Heart left ventricle (tissue), 16 donors: ENCODE measurements at places on chromosomes 16 and 17. TPM values are rescaled to one million over a fixed set of nuclear protein-coding genes. Genes with fewer than 3 reads are reported as not detected.

Gene CHAD
- total RNA-seq, result not detected

Gene MYH8
- total RNA-seq, result not detected

GRCh38 chr17:44903012-44903685, 3.9 kb upstream of the EFTUD2 start:
- H3K36me3 ChIP-seq, result no peaks in the 10 kb centered on the region
- H3K27ac ChIP-seq, result no peak overlapping the region
- no peak for DNase-seq
- H3K4me1 ChIP-seq, result peaks cover 11% of the 10 kb centered on the region
- H3K4me3 ChIP-seq, result no peak overlapping the region
- no peaks in the 10 kb centered on the region for H3K27me3 ChIP-seq

- H3K27me3 ChIP-seq, result no peaks in the 10 kb centered on the region
- no peaks in the 10 kb centered on the region for H3K4me1 ChIP-seq
- no peak overlapping the region for H3K27ac ChIP-seq
- H3K4me3 ChIP-seq, result no peak overlapping the region
- no peaks in the 10 kb centered on the region for H3K36me3 ChIP-seq
- no peak for DNase-seq
Observed at GRCh38 chr17:80574496-80574895, 29.9 kb downstream of the RPTOR start.

- H3K4me1 ChIP-seq, result peaks cover 15% of the 10 kb centered on the region
- H3K27ac ChIP-seq, result no peak overlapping the region
- H3K4me3 ChIP-seq, result peak overlapping the region; percentile 52
- H3K27me3 ChIP-seq, result no peaks in the 10 kb centered on the region
- DNase-seq, result peak; percentile 65
Observed at GRCh38 chr17:73645050-73645871, 1.0 kb upstream of the SDK2 start.

GRCh38 chr16:7887316-7887715, 554.7 kb downstream of the RBFOX1 start:
- H3K36me3 ChIP-seq, result no peaks in the 10 kb centered on the region
- H3K27ac ChIP-seq, result no peak overlapping the region
- H3K4me1 ChIP-seq, result no peaks in the 10 kb centered on the region

DNA sequence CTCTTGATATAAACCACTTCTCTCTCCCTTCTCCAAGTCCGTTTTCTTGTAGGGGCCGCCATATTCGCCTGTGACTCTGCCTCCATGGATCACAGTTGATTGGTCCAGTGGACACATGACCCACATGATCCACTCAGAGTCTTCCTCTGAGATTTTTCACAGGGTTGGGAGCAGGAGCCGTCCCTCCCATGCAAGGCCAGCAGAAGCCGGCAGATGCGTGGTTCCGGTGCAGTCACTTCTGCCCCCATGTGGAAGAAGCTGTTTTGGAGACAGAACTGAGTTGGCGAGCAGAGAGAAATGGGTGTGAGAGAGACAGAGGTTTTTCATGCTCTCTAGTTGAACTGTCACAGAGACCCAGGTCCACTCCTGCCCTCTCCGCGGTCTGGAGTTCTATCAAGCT, 83.3 kb downstream of the C16orf95 start:
- H3K27ac ChIP-seq, result no peak overlapping the region
- DNase-seq, result no peak
- no peaks in the 10 kb centered on the region for H3K4me1 ChIP-seq

- no peaks in the 10 kb centered on the region for H3K27me3 ChIP-seq
- no peak overlapping the region for H3K27ac ChIP-seq
- no peak for DNase-seq
- H3K4me3 ChIP-seq, result no peak overlapping the region
- peaks cover 13% of the 10 kb centered on the region for H3K4me1 ChIP-seq
Observed at GRCh38 chr17:81092518-81093095, 57.7 kb downstream of the BAIAP2 start.

DNA sequence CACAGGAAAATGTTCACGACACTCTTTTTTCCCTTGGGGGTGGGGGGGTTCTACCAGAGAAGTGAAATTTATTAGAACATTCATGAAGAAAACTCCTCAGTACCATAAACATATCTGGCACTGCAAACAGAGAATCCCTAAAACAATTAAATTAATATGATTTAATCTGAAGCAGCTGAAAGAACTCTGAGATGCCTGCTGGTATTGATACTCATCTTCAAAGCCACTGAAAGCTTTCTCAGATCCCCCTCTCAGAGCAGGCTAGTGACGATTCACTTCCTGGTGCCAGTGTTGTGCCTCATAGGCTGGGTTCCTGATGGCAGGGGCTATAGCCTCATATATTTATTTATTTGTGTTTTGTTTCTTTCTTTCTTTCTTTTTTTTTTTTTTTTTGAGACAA, 52.7 kb downstream of the MYH10 start:
- H3K4me1 ChIP-seq, result peaks cover 5% of the 10 kb centered on the region
- no peaks in the 10 kb centered on the region for H3K27me3 ChIP-seq
- no peak overlapping the region for H3K4me3 ChIP-seq

DNA sequence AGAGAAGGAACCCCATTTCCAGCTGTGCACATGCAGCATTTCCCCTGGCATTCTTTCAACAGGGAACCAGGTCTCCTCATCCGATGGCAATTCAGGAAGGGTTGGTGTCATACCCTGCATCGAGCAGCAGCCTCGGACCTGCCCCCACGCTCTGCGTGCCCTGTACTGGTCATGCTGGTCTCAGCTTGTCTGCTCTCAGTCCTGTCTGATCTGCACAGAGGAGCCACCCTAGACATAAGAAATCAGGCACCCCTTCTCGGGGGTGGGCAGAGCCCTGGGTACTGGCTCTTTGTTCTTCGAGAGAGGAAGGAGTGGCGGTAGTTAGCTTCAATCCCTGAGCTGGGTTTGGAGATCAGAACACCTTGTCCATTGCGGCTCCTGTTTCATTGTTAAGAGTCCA, 162.0 kb upstream of the RPH3AL start:
- DNase-seq, result no peak
- no peak overlapping the region for H3K4me3 ChIP-seq
- H3K4me1 ChIP-seq, result peaks cover 6% of the 10 kb centered on the region
- no peaks in the 10 kb centered on the region for H3K27me3 ChIP-seq
- no peaks in the 10 kb centered on the region for H3K36me3 ChIP-seq
- H3K27ac ChIP-seq, result no peak overlapping the region

GRCh38 chr16:19295393-19295792, 9.9 kb downstream of the CLEC19A start:
- no peak for DNase-seq
- no peaks in the 10 kb centered on the region for H3K4me1 ChIP-seq
- H3K27me3 ChIP-seq, result peaks cover 5% of the 10 kb centered on the region
- no peak overlapping the region for H3K27ac ChIP-seq
- H3K36me3 ChIP-seq, result no peaks in the 10 kb centered on the region

GRCh38 chr17:55818451-55819375, 67.9 kb downstream of the PCTP start:
- no peaks in the 10 kb centered on the region for H3K27me3 ChIP-seq
- H3K4me1 ChIP-seq, result no peaks in the 10 kb centered on the region
- H3K27ac ChIP-seq, result no peak overlapping the region
- no peaks in the 10 kb centered on the region for H3K36me3 ChIP-seq

GRCh38 chr17:60039114-60039846, 39.4 kb downstream of the HEATR6 start:
- no peak overlapping the region for H3K4me3 ChIP-seq
- H3K4me1 ChIP-seq, result peaks cover 2% of the 10 kb centered on the region
- no peak for DNase-seq

- H3K27me3 ChIP-seq, result no peaks in the 10 kb centered on the region
- no peaks in the 10 kb centered on the region for H3K4me1 ChIP-seq
- no peak for DNase-seq
- H3K4me3 ChIP-seq, result no peak overlapping the region
Observed at GRCh38 chr17:62801553-62802114, 6.5 kb downstream of the MARCHF10 start.

DNA sequence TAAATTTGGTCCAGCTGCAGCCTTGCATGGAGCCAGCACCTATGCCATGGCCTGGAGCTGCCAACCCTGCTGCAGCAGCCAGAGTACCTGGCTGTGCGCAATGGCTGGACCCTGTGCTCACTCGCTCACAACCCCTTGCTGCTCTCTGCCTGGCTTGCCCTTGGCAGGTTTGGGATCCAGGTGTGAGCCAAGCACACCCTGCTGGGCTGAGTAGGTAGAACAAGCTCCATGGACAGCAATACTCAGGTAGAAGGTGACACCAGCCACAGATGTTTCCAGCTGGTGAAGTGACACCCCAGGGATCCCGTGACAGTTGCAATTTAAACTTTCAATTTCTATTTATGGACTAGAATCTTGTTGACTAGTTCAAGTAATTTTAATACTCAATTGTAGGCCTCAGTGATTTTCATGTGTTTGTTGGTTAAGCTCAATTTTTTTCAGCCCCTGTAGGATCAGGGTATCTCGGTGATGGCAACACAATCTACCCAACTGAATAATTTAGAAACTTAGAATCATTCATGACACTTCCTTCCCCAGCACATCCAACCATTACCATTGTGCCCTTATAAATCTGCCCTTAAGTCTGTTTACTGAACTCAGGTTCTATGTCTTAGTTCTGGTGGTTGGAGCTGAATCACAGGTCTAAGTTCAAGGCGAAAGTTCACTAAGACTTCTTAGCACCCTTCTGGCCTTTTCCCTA, 480.0 kb downstream of the PMP22 start:
- no peaks in the 10 kb centered on the region for H3K36me3 ChIP-seq
- H3K4me1 ChIP-seq, result no peaks in the 10 kb centered on the region
- H3K27me3 ChIP-seq, result no peaks in the 10 kb centered on the region
- H3K4me3 ChIP-seq, result no peak overlapping the region

DNA sequence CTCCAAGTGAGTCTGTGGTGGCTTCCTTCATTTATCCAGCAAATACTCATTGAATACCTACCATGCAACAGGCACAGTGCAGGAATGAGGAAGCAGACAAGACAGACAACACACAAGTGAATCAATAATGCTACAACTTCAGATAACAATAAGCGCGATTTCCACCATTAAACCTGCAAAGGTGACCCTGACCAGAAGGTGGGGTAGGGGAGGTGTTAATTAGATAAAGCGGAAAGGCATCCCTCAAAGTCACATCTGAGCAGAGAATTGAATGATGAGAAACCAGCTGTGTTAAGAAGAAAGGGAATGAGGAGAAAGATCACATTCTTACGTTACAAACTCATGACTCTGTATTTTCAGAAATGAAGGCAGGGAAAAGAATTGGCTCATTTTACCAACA, 26.3 kb downstream of the ZZEF1 start:
- H3K36me3 ChIP-seq, result peaks cover 72% of the 10 kb centered on the region
- no peak overlapping the region for H3K4me3 ChIP-seq
- DNase-seq, result no peak
- H3K4me1 ChIP-seq, result no peaks in the 10 kb centered on the region
- H3K27ac ChIP-seq, result no peak overlapping the region

GRCh38 chr17:74408262-74408661, 23.6 kb upstream of the GPRC5C start:
- no peaks in the 10 kb centered on the region for H3K36me3 ChIP-seq
- no peaks in the 10 kb centered on the region for H3K4me1 ChIP-seq
- DNase-seq, result no peak
- no peak overlapping the region for H3K27ac ChIP-seq
- H3K27me3 ChIP-seq, result no peaks in the 10 kb centered on the region
